NCI-H345 (cell line): ENCODE measurements at places on chromosomes 4 and X.

DNA sequence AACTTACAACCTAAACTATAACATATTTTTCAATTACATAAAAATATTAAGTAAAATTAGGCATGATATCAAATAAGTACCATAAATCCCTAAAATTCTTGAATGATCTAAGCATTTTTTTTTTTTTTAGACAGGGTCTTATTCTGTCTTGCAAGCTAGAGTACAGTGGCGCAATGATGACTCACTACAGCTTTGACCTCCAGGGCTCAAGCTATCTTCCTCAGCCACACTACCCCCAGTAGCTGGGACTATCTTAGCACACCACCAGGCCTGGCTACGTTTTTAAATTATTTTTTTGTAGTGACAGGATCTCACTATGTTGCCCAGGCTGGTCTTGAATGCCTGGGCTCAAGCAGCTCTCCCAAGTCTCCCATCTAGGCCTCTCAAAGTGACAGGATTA lies 1042.3 kb downstream of the FSTL5 start:
- no peak for DNase-seq

DNA sequence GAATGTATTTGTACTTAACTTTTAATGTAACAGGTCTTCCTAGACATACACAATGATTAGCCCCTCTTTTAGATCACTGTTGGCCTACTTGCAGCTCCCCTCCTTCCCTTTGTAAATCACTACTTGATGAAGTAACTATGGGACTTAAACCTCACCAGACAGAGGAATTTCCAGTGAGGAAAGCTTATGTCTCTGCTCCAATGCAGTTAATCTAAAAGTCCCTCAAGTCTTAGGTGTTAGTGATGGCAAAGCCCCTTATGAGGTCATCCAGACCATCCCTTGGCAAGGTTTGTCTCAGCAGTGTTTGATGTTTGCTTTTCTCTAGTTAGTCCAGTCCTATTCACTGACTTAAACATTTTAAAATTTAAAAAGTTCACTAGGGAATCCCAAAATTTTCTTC lies 877.3 kb upstream of the INTU start:
- DNase-seq = no peak

DNA sequence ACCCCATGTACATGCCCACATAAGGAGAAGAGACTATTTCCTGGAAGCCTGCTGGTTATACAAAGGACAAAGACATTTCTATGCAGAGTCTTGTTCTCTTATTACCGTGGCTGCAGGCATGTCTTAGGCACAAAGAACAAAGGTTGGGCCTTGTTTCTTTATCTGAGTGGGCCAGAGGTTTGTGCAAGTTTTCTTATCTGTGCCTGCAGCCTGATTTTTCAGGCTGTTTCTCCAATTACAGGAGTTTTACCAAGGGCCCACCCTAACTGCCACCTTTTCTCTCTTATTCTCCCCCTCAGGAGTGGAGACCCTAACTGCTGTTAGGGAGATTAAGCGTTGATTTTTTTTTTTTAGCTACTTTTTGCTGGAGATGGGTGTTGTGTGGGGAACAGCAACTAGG lies 3.5 kb downstream of the TENT5D start:
- no peak for DNase-seq

GRCh38 chr4:55517526-55518229 lies 29.0 kb downstream of the CLOCK start:
- DNase-seq = no peak

DNA sequence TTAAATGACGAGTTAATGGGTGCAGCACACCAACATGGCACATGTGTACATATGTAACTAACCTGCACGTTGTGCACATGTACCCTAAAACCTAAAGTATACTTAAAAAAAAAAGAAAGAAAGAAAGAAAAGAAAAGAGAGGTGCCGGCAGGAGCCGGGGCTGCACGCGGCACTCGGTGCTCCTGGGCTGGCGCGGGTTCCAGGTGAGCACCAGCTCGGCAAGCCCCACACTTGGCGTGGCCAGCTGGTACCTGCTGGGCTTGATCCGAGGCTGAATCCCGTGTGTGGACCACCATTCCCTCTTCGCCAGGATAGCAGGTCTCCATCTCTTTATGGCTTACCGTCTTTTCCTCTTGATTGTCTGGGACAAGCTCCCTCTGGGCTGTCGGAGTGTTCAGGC lies 17.9 kb upstream of the HERC6 start:
- DNase-seq = no peak

DNA sequence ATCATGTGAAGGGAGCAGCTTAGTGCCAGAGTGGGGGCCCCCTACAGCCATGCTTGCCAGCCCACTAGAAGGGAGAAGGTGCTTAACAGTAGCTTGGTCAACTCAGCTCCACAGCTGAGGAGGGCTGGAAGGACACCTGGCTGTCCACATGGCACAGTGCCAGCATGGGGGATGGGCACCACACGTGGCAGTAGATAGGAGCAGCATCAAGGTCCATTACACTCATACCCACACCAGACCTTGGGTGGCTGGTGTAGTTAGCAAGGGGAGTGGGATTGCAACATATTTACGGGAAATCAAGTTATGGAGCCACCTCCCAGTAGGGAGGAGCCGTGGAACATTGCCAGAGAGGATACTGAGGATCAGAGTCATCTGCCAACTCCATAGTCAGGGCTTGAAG lies 37.9 kb upstream of the SLC4A4 start:
- no peak for DNase-seq

DNA sequence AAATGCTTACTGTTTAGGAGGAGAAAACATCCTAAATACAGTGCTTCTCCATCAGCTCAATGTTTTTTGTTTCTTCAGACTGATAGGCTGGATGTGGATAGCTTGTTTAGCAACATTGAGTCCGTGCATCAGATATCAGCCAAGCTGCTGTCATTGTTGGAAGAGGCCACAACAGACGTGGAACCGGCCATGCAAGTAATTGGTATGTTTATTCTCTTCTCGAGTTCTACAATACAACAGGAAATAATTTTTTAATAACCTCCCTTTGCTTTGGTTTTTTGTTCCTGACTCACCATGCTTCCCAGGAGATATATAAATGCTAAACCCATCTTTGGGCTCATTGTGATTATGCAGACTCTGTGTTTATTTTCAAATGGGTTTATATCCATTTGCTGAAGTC lies 60.9 kb downstream of the ARHGEF38 start:
- peak; percentile 22 for DNase-seq

DNA sequence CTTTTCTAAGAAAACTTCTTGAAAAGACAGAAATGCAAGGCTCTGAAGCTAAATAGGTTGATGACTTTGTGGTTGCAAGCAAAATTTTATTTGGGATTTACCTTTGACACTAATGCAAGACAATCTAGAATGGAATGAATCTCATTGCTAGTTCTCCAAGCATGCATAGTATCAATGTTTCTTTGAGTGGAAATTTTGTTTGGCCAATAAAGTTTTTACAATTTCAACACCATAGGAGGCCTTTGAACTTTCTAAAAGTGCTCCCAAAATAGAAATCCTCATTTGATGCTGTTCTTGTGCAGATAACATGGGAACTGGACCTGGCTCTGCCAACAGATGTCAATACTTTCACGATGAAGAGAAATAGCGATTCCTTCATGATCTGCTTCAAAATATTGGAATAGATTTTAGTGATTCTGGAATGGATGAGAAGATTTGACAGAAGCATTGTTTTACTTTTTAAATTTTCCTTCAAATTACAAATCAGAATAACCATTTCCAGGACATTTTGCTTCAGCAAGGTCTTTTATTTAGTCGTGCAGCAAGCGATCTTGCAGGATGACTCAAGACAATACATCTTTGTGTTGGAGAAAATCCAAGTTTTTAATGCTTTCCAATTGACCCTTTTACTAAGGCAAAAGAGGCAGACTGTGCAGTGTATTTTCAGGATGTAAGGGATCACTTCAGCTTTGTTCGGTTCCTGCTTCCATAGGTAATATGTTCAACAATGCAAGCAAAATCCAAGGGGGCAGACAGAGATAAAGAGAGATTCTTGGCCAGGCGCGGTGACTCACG lies 51.7 kb upstream of the OTUD4 start:
- no peak for DNase-seq

DNA sequence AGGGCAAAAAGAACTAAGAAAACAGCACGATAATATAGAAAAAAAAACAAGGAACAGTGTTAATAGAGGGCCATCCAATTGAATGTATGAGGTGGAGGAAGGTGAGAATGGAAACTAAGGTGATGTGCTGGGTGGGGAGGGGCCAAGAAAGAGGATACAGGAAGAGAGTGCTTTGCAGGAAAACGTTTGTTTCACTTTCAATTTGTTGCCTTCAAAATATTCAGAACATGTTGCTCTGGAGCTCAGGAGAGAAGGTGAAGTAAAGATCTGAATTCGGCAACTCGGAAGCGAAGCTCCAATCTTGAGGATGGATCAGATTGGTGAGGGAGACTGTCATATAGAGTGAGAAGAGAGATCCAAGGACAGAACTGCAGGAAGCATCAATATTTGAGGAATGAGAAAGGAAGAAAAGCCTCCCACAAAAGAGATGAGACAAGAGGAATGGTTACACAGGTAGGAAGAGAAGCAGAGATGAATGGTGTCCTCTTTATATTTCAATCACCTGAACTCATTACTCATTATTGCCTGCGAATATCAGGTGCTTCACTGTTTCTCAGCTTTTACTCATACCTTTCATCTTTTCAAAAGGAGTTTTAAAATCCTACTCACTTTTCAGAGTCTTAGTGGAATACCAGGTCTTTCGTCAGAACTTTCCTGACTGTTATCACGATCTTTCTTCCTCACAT lies 14.7 kb upstream of the SEC24D start:
- no peak for DNase-seq

- no peak for DNase-seq
Observed at GRCh38 chr4:26032142-26032541, 118.1 kb downstream of the SMIM20 start.

DNA sequence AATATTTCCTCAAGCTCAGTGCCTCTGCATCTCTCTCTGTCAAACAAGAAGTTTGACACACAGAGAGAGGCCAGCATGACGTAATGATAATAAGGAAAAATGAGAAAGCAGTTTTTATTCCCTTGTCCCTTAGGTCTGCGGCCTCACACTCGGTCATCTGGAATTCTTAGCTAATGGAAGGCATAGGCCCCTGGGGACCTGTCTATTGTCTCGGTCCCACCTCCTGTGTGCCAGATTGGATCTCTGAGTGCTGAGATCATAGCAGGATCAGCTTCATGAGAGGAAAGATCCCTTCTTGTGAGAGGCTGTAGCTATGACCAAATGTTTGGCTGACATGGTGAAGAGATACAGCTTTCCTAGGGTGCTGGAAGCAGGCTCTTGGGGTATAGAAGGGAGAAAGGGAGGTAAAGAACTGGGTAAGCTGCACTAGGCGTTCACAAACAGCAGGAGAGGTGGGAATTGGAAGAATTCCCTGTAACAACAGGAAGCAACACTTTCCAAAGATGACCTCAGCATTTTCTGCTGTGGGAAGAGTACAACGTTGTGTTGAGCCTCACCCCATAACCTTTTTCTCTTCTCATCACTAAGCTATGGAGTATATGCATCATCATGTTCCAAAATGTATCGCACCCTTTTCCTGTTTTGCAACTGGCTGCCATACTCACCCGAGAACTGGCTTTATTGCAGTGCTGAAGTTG lies 20.2 kb downstream of the TMEM31 start:
- no peak for DNase-seq

DNA sequence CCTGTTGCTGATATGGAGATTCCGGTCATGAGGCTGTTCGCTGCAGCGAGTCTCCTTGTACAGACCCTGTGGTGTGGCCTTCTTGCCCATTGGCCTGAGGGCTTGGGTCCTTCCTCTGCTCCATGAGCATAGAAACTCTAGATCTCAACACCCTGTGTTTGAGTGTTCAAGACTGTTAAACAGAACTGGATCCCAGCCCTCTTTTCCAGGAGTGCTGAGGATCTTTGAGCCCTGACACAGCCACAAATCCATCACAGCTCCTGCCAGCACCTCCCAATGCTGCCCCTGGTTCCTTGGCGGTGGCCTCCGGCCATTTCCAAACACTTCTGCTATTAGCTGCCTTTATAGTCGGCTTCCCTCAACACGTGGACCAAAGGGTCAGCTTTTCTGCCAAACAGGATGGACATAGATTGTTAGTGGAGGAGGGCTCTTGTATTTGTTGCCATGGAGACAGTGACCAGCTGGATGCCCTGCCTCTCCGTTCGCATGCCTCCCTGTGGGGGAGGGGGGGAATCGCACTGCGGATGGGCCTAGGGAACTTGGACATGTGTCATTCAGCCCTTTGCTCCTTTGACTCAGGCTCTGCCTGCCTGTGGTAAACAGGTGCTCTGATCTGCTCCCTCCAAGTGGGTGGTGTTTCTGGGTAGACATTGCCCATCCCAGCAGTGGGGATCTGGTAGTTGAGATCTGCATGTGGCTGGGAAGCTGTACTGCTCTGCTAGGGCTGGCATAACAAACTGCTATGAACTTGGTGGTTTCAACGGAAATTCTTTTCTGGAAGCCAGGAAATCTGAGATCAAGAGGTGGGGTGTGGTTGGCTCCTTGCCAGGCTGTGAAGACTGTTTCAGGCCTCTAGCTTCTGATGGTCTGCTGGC lies 6.9 kb upstream of the WDR1 start:
- no peak for DNase-seq

DNA sequence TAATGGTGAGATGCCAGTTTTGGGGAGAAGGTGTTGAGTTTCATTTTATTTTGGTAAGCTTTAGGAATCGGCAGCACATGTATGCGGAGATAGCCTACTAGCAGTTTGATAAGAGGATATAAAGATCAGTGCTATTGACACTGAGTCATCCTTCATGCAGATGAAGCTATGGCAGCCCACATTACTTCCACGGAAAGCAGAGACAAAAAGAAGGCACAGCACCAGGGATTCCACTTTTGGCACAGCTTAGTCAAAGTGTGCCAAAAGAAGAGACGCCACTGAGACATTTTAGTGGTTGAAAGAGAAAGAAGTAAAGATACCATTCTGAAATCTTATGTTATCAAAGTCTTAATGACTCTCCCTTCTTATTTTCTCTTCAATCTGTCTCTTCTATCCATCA lies 103.8 kb downstream of the GABRB1 start:
- no peak for DNase-seq

- DNase-seq = no peak
Observed at GRCh38 chr4:18201885-18202284, 180.3 kb upstream of the LCORL start.

DNA sequence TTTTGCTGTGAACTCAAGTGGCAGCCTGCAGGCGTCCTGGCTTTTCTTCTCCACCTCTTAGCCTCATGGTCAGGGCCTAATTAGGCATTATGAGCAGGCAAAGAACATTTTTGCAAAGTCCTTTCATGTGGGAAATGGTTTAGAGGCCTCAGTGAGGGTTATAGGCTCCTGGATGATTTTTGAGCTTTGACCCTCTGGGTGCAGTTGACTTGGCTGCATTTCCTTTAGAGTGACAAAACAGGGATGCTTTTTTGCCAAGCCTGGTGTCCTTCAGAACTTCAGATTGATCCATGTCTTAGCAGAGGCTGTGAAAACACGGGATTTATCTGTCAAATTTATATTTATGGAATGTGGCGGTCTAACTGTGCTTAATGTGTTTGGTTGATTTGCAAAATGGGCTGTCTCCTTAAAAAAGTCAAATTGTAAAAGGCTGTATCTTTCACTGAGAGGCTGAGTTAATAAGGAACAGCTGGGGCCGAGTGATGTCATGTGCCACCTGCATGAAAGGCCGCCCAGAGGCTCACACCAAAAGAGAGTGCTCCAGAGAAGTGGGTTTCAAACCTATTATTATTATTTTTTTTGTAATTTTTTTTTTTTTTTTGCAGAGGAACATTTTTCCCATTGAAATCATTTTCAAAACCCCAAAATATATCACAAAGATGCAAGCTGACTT lies 192.2 kb upstream of the ARX start:
- no peak for DNase-seq

- no peak for DNase-seq
Observed at GRCh38 chr4:139607502-139608060, 51.6 kb upstream of the SETD7 start.

GRCh38 chrX:110853610-110854009 lies 58.0 kb upstream of the CHRDL1 start:
- DNase-seq = peak; percentile 70
